AG09309 (cell line): ENCODE measurements at places on chromosomes 1 and 21.

- DNase-seq: no peak
Observed at GRCh38 chr21:40795313-40795712, 51.6 kb downstream of the DSCAM start.

GRCh38 chr1:42680921-42681683, 1.1 kb upstream of the YBX1 start:
- DNase-seq: no peak

DNA sequence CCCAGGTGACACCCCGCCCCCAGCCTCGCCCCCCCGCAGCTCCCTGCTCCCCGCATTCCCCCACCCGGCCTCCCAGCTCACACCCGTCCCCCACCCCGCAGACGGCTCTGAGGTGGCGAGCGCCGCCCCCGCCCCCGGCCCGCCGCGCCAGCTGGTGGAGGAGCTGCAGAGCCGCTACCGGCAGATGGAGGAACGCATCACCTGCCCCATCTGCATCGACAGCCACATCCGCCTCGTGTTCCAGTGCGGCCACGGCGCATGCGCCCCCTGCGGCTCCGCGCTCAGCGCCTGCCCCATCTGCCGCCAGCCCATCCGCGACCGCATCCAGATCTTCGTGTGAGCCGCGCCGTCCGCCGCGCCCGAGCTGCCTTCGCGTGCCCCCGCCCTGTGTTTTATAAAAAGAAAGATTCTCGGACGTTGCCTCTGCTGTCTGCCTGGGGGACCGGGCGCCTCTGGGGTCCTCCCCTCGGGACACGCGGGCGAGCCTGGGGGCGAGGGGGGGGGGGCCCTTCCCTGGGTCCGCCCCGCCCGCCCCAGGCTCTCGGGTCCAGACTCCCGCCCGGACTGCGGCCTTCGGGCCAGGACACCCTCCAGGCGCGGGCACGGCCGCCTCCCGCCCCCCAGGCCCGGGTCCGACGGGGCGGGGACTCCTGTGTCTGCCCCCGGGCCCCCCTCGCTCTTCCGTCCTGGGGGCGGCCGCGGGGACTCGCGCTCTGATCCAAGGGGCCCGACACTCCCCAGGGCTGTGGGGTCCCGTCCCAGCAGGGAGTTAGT, 1.6 kb upstream of the MMP23B start:
- no peak for DNase-seq

- DNase-seq: no peak
Observed at GRCh38 chr1:55654171-55654570, 439.0 kb upstream of the USP24 start.
